Stimulated activated naive CD4-positive, alpha-beta T cell (primary cell): ENCODE measurements at places on chromosomes 7 and 10.

GRCh38 chr7:19491371-19491770 lies 217.5 kb downstream of the POLR1F start:
- no peak for DNase-seq

DNA sequence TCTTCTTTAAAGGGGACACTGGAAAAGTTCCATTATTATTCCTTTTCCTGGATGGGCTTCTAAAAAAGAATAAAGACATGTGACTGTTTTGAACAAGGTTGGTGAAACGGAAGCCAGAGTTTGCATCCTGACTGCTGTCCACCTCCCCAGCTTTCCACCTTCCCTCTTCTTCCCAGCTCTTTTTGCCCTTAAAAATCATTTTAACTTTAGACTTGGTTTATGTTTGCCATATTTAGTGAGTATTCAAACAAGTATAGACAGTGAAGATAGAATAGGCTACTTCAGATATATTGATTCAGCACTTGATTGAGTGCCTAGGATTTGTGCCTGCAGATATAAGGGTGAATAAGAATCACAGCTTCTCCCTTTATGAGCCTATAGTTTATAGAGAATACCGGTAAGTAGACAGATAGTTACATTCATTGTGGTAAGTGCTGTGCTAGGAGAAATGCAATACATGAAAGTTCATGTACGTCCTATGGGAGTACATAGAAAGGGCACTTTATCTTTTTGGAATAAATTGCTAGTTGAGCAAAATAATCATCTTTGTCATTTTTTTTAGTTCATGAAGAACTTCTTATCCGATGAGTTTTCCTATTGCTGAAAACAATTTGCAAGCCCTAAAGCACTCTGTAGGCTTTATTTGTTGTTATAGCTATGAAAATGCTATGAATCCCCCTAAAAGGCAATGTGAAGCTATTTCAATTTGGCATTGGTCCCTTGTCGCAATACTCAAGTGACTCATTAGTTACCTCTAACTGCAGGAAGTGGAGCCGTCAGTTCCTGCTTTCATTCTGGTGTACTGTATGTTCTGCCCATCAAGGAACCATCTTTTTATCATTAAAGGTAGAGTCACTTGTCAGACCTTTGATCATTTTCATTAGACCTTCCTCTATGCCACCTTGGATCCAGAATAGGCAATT lies 57.2 kb upstream of the STRIP2 start:
- DNase-seq: no peak

DNA sequence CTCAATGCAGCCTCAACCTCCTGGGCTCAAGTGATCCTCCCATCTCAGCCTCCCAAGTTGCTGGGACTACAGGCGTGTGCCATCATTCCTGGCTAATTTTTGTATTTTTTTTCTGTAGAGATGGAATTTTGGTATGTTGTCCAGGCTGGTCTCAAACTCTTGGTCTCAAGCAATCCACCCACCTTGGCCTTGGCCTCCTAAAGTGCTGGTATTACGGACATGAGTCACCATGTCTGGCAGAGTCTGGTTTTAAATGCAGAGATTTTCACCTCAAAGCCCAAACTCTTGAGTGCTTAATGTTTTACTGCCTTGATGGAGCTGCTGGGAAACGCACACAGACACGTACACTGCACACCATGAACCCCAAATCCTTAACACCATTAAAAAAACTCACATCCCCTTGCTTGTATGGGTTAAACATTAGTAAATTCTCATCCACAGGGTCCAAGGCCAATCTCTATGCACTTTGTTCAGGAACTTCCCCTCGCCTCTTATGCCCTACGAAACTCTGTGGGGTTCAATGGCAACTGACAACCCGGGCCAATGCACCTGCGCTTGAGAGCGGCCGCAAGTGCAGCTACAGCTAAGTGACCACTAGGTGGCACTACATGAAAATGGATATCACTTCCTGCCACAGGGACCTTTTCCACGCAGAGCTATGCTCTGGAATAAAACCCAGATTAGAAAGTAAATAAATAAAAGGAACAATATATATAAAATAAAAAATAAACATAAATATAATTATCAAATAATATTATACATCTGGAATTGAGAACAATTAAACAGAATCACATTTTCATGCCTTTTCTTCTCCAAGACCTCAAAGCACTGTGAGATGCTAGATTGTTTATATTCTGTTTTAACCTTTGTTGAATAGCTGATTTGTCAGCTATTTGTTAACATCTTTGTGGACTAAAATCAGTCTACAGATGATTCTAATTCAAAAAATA lies 66.9 kb upstream of the AFAP1L2 start:
- peak; percentile 46 for DNase-seq

DNA sequence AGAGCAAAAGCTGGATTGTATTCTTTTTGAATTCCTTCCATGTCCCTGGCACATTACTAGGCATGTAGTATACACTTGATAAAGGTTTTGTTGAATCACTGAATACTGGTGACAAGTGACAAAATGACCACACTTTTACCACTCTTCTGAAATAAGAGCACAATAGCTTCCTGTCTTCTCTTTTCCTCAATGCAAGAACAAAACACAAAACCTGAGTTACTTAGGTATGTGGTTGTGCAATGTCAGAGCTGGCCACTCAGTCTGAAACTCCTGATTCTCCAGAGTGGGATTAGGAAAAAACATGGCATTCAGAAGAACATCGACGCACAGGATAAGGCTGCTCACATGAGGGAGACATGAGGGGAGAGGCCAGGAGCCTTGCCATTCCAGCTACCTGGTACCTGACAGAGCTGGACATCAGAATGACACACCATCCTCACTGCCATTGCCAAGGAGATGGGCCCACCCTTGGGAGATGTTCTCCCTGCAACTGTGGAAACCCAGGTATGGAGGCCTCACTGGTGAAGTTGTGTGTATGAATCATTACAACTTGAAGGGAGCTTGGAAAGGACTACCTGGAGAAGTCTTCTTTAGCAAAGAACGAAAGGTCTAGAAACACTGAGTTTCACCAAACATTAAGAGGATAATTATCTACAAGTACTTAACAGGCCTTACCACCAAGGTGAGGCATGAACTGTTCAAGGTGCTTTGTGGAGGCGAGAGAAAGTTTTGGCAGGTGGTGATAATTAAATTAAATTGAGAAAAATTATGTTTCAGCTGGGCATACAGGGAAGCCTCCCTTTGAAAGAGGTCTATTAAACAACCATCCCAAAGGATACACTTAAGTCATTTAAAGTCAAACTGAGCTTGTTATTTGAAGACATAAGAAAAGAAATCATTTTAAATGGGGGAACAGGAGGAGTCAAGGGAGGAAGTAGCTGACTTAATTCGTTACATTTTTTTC lies 246.5 kb upstream of the AOAH start:
- DNase-seq: no peak

DNA sequence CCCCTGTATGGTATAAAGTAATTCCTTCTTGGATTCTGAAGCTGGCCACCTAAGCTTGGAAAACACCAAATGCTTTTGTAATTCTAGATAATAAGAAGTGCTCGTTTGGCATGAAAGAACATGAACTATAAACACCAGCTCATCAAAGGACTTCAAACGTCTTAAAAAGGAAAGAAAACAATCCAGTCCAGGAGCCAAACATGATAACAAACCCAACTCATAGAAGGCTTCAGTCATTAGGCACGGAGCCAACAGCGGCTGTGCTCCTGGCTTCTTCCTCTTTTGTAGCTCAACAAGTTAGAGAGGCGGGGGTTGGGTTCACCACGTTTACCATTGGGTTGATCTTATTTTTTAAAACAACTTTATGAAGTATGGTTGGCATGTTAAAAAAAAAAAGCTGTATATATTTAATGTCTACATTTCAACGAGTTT lies 56.4 kb upstream of the ECHDC3 start:
- DNase-seq: peak; percentile 80

GRCh38 chr7:65912237-65912636 lies 39.4 kb downstream of the VKORC1L1 start:
- no peak for DNase-seq

DNA sequence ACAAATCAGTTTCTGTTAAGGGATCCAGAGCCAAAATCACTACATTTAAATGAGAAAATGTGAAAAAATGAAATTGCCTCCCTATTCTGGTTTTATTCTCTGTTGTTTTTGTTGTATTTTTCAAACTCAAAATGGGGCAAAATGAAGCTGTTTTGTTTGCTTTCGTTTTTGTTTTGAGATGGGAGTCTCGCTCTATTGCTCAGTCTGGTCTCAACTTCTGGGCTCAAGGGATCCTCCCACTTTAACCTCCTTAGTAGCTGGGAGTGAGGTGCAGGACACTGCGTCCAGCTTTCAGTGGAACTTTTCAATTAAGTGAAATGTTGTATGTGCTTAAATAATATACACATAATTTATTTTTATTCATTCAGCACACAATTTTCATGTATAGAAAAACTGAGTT lies 205.0 kb downstream of the SORCS1 start:
- no peak for DNase-seq

DNA sequence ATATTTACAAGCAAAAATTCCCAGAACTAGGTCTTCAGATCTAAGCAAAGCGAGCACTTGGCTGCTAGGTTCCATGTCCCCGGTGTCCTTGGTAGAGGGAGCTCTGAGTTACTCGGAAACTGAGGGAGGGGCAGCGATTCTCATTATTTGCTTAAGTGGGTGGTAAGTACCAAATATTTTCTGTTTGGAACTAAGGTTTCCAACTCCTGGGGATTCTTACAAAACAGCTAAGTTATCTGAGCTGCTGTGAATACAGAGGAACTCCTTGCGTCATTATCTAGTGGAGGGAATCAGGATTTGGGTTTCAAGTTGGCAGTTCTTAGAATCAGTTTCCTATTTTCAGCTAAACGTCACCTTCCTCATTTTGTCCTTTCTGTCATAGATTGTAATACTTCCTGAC lies 76.8 kb upstream of the IKZF1 start:
- no peak for DNase-seq

DNA sequence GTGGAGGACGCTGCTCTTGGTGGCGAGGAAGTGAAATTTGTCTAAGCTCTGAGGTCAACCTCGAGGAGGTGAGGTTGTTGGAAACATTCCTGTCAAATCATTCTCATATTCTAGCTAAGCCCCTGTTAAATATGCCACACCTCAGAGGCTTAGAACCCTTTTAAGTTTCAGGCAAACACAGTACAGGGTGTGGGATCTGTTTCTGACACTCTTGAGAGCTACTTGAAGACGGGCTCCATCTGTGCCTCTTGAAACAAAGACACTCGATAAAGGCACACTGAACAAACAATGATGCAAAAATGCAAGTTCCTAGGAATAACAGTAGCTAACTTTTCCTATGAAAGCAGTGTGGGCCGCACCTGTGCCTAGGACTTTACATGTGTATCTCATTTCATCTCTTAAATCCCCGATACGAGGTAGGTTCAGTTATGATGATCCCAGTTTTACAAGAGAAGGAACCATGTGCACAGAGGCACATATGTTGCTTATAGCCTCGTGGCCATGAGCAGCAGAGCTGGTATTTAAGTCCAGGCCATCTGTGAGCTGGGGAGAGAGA lies 299.2 kb downstream of the CCDC3 start:
- DNase-seq: no peak

GRCh38 chr10:49649936-49650723 lies 29.3 kb upstream of the C10orf53 start:
- DNase-seq: no peak

DNA sequence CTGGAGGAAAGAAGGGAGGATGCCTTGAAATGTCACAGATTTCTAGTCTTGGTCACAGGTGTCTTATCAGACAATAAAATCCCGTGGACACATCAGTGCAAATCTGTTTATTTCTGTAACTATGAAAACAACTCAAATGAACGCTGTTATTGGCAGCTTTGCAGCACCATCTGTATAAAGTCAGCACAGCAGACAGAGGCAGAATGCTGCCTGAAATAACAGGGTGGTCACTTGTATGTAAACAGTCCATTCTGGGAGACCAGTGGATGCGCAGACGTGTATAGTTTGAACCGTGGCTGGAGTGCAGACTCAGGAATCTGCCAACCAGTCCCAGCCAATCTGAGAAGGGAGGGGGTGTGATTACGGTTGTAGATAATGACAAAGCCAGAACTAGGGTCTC lies 54.8 kb downstream of the SEC23IP start:
- no peak for DNase-seq

DNA sequence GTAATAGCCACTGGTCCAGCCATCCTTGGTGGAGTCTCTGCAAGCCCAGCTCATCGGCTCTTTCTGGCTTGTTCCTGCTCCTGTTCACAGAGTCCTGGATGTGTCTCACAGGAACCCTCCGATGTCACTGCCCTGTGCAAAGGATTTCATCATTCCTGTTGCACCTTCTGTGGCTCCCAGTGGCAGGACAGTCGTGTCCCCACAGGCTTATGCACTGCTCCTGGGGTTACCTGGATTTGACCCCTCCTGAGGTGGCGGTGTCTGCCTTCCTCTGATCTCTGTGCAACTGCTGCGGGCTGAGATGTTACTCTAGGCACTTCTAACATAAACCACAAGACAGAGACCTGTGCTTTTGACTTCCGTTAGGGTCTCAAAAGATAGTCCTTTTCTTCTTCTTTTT lies 30.6 kb downstream of the APBB1IP start:
- DNase-seq: peak; percentile 36

DNA sequence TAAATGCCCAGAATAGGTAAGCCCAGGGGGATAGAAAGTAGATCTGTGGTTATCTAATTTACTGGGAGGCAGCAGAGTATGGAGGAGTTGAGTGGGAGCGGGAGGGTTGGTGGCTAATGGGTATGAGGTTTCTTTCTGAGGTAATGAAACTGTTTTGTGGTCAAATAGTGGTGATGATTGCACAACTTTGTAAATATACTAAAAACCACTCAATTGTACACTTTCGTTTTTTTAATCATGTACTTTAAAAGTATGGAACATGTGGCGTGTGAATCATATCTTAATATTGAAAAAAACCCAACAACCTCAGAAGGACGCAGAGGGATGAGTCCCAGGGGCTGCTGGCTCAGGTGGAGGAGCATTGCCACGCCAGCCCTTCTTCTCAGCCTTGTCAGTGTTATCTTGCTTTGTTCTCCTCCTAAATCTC lies 118.1 kb downstream of the WDR11 start:
- DNase-seq: no peak

- no peak for DNase-seq
Measured at GRCh38 chr10:43027331-43027955, 49.4 kb upstream of the RET start.

DNA sequence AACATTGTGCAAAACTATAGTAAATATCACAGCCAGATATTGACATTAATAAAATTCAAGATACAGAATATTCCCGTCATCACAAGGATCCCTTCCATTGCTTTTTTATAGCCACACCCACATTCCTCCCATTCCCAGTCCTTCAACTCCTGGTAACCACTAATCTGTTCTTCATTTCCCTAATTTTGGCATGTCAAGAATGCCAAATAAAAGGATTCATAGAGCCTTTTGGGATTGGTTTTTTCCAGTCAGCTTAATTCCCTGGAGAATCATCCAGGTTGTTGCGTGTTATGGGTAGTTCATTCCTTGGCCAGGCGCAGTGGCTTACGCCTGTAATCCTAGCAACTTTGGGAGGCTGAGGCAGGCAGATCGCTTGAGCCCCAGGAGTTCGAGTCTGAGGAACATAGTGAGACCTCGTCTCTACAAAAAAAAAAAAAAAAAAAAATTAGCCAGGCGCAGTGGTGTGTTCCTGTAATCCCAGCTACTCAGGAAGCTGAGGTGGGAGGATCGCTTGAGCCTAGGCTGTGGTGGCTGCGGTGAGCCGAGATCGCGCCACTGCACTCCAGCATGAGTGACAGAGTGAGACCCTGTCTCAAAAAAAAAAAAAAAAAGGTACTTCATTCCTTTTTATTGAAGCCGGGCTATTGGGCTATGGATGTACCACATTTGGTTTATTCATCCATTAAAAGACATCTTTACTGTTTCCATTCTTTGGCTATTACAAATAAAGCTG lies 2.7 kb downstream of the OGDH start:
- no peak for DNase-seq
